ENCODE measurements at places on chromosomes 7 and 10.

DNA sequence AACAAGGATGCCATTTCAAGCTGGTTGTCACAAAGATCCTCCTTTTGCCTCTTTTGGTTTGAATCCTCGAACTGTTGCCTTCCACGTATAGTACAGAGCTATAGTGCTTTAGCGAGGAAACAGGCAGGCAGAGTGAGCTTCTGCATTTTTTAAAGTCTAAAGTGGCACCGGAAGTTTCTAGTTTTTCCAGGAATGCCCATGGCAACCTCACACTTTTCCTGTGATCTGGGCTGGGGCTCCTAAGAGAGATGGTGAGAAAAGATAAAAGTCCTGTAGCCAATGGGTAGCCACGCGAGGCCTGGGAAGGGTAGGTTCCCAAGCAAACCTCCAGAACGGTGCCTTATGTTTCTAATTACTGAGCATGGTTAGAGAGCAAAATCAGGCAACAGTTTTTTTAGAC is 76.7 kb downstream of the CALD1 start:
- DNase-seq = no peak

DNA sequence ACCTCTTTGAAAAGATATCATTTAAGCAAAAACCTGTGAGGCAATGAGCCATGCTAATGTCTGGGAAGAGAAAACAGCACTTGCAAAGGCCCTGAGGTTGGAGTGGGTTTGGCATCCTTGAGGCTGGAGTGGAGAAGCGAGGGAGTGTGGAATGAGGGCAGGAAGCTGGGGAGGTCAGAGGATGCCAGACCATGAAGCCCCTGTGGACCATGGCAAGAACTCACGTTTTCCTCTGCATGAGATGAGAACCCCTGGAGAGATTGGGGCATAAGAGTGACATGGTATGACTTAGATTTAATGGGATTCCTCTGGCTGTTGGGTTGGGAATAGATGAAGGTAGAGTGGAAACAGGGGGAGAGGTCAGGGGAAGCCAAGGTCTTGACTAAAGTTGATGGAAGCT is 49.4 kb downstream of the GPR26 start:
- DNase-seq = no peak

DNA sequence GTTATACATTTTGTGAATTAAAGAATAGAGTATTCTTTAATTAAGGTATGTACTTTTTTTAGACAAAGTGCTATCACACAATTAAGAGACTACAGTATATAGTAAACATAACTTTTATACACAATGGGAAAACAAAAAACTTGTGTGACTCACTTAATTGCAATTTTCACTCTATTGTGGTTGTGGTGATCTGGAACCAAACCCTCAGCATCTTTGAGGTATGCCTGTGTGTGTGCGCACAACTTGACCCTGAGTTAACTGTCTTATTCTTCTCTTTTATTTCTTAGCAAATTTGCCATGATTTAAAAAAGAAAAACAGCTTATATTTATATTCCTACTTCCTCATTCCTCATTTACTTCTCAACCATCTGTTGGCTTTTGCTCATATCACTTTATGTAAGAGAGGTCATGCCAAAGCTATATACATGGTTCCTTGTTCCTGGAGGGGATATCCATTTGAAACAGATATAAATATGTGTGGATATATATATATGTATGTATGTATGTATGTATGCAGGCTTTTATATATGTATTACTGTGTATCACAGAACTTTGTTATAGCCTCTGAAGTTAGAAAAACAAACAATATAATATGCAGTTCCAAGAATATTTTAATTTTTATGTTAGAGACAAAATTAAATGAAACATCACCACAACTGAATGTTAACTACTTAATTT is 259.5 kb upstream of the HGF start:
- no peak for DNase-seq

- DNase-seq = no peak
Observed at GRCh38 chr7:79037001-79037400, 416.5 kb downstream of the MAGI2 start.

- DNase-seq = no peak
Observed at GRCh38 chr7:108017776-108018151, 14.8 kb upstream of the LAMB1 start.

DNA sequence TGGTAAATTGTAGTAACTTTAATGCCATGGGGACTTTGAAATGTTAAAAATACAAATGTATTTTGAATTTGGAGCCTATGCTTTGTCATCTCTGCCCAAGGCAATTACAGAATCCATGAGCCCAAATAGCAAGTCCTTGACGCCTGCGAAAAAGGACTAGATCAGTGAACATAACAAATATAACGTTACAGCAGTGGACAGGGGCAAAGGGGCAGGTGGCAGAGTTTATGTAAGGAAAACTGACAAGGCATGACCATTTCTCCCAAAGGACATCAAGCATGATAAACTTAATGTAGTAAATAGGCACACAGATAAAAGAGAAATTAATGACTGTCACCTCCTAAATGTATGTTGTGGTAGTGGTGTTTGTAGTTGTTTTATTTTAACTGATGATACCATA is 297.1 kb downstream of the LRRTM3 start:
- no peak for DNase-seq

DNA sequence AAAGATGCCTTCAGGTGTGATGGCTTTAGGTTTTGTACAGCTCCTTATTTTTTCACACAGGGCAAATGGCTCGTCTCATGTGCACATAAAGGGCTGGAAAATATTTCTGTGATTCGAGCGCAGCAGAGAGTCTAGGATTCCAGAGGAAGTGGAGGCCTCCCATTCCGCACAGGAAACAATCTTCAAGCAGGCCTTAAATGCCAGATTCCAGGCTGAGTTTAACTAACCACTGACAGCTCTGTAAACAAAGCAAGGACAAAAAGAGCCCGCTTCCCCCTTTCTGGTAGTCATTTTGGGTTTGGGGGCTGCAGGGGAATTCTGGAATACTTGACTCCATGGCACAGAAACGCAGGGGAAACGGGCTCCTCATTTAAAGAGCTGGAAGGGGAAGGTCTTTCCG is 87.2 kb downstream of the CALD1 start:
- DNase-seq = no peak

- DNase-seq = no peak
Observed at GRCh38 chr7:22378199-22378980, 21.4 kb upstream of the RAPGEF5 start.

GRCh38 chr10:21614000-21614399 is 80.0 kb downstream of the MLLT10 start:
- no peak for DNase-seq

- no peak for DNase-seq
Observed at GRCh38 chr10:5496261-5497250, 2.8 kb downstream of the CALML5 start.

DNA sequence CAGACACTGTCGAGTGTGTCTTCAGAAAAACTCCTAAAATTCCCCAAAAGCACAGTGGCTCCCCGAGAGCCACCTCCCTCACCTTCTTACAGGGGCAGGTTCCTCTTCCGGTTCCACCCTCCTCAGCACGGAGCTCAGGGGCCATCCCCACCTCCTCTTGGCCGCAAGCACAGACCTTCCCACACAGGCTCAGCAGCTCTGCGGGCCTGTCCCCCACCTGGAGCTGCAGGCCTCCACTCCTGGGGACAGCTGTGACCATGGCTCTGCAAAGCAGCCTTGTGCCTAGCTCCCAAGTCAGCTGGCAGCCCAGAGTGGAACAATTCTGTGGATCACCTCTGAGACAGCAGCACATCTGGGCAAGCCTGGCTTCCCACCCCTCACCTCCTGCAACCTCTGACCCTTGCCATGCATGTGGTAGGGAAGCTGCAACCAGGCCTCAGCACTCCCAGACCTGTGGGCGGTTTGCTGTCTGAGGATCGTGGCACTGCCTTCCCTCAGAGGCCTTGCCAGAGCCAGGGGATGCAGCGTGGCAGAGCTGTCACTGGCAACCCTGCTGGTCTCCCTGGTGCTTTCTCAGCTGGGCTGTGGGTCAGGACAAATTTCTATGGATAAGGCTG is 79.7 kb downstream of the ALOX5 start:
- no peak for DNase-seq

DNA sequence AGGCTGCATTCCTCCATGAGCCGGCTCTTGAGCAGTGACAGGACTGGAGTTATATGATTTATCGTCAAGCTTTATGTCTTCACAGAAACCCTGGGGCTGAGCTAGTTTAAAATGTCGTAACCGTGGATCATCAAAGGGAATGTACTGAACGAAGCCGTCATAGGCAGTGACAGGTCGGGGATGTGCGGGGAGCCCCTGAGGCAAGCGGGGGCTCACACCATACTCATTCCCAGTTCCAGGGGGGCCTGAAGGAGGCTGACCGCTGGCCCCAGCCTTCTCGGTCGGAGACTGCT is 30.7 kb downstream of the JCAD start:
- DNase-seq = no peak

GRCh38 chr7:107359520-107360316 is 110.1 kb upstream of the GPR22 start:
- DNase-seq = no peak

DNA sequence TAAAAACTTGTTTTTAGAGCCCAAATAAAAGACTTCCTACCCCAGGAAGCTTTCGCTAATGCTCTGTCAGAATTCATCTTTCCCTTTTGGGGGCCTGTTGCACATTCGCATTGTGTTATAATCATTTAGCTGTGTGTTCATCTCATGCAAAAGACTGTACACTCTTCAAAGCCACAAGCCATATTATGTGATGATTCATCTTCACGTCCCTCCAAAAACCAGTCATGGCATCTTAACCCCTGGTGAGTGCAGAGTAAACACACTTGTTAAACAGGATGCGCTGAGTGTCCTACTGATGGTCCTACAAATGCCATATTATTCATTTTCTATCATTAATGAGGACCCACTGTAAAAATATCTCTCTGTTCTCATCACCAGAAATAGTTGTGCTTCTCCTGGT is 235.4 kb downstream of the KIAA1217 start:
- DNase-seq = no peak

GRCh38 chr7:93828260-93828659 is 62.3 kb downstream of the TFPI2 start:
- DNase-seq = no peak

- DNase-seq = no peak
Observed at GRCh38 chr10:49365675-49366415, 30.0 kb downstream of the DRGX start.

DNA sequence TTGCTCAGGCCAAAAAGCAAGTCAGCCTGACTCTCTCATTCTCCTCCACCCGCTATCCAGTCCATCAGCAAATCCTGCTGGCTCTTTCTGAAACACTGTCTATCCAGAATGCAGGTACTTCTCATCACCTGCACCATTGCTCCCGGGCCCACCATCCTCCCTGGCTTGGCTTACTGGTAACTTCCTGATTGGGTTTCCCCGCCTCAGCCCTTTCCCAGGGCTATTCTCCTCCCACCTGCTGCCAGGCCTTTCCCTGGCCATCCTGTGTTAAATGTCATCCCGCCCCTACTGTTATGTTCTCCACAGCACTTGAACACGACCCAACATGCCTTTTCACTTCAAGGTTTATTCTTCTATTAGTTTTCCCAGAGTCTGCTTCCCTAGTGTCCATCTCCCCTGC is 124.0 kb downstream of the CNNM2 start:
- no peak for DNase-seq

- DNase-seq = no peak
Observed at GRCh38 chr7:55527307-55527706, 45.0 kb downstream of the VOPP1 start.
